ENCODE measurements at places on chromosomes 6 and 20.

GRCh38 chr6:163333701-163334663 lies 80.5 kb upstream of the QKI start:
- DNase-seq, result no peak

DNA sequence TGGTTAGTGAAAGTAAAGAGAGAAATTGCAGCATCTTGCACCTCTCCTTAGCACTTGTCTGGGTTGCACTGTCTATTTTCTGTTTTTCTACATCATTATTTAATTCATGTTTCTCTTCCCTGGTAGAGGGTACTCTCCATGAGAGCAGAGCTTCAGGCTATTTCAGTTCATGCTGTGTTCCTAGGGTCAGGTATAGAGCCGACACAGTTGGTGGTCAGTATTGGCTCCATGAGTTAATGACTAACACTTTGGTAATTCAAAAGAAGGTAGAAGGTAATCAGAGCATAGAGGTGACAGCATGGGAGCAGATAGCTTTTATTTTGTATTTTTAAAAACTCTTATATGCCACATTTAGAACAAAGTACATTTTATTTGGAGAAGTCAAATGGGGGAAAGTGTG lies 42.7 kb downstream of the RIMS1 start:
- DNase-seq, result no peak

DNA sequence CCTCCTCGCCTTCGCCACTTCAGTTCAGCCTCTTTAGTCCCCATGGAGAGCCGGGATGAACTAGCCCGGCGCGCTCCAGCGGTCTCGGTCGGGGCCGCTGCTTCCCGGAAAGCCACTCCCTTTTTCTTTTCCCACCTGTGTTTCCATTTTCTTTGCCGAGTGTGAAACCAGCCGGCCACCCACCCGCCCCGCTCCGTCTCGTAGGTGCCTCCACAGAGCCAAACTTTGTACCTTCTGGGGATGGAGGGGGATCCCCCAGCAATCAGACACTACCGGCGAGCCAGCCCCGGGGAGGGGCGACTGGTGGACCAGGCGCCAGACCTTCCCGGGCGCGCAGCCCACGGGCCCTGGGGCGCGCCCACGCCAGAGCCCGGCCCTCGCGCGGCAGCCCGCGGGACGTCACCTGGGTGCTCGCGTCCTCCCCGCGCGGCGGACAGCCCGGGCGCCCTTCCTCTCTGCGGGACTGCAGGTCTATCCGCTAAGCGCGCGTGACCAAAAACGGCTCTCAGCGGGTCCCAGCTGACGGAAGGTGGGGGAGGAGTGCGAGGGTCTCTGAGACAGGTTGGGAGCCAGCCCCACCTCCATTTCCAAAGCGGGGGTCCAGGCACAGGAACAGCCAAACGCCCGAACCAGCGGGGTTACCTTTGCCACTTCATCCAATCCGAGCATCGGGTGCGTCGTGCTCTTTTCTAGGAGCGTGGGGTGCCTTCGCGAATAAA lies at the start of gene MCHR2:
MCHR2 (minus strand) TSS at position 691 of the 719 bp plus-strand sequence. CDS start 38,076 bp downstream, outside the sequence.
- no peak for DNase-seq

DNA sequence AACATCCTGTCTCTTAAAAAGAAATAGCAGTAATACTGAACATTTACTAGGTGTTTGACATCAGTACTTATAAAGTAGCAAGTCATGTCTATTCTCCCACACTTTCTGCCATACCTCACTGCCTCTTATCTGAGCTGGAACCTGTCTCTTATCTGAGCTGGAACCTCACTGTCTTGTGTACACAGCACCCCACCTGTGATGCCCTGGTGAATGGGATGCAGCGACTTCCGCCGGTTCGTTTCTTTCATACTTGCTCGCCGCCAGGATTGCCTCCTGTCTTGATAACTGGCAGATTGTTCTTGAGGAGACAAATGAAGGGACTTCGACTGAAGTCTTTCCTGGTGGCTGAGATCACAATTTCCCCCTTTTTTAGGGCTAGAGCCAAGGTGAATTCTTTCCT lies 2.9 kb downstream of the DSN1 start:
- DNase-seq, result no peak

DNA sequence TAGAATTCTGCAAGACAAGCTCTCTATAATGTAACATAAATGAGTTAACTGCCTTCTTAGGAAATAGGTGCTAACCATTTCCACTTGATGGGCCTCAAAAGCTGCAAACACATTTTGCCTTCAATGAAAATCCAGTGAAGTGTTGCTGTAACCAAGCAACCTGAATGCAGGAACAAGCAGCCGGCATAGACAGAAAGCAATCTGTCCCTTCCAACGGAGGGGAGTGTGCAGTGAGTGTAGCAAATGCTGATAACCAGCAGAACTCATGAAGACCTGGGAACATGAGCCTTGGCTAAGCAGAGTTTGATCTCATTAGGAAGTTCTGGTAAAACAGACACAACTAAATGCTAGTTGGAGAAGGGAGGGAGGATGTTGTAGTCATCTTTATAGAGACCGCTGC lies 697.8 kb downstream of the KIF16B start:
- no peak for DNase-seq

DNA sequence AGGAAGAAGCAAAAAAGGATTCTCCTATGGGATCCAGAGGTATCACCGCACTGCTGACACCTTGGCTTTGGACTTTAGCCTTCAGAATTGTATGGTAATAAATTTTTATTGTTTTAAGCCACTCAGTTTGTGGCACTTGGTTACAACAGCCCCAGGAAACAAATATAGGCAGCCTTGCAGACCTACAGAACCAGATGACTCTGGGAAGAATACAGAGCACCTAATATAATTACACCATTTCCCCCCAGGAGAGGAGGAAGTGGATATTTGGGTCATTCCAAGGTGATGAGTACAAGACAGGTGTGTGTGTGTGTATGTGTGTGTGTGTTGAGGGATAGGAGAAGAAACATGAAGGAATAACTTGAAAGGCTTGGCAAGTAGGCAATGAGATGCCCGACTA lies 84.2 kb upstream of the ENPP5 start:
- no peak for DNase-seq

DNA sequence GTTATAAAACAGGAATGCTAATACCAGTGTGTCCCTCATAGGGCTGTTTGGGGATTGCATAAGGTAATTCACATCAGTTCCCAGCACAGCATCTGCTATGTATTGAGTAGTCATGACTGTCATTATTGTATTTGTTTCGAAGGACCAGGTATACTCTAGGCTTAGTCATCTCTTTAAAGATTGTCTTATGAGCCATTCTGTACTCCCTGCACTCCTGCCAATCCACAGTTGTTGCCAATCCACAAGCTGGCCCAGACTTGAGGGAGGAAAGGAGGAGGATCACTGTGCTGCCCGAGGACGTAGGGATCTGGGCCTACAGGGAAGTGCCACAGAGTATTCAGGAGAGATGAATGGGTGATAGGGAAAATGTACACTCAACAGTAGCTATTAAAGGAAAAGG lies 113.0 kb upstream of the TIAM2 start:
- DNase-seq, result no peak

DNA sequence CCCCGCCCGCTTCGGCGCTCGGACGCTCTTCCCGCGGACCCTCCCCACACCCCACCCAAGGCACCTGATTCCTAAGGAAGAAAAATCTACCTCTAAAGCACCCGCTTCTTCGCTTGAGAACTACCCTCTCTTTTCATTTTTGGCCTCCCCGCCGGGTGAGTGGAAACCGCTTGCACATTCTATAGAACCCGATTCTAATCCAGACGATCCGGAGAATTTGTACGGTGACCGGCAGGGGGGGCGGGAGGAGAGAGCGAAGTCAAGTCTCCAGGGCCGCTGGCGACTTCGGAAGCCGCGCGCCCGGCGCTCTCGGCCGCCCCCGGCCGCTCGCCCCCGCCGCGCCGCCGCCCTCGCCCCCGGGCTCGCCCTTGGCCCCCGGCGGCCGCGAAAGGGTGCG lies at the start of gene RBM24:
RBM24 (plus strand) TSS at position 262 of the 397 bp plus-strand sequence. CDS start 221 bp downstream, outside the sequence.
- no peak for DNase-seq

- DNase-seq, result no peak
Measured at GRCh38 chr6:35311390-35312075, 13.9 kb downstream of the DEF6 start.

- DNase-seq, result no peak
Measured at GRCh38 chr6:149608381-149608982, 40.0 kb downstream of the KATNA1 start.

- no peak for DNase-seq
Measured at GRCh38 chr6:101489456-101489855, 95.9 kb downstream of the GRIK2 start.

DNA sequence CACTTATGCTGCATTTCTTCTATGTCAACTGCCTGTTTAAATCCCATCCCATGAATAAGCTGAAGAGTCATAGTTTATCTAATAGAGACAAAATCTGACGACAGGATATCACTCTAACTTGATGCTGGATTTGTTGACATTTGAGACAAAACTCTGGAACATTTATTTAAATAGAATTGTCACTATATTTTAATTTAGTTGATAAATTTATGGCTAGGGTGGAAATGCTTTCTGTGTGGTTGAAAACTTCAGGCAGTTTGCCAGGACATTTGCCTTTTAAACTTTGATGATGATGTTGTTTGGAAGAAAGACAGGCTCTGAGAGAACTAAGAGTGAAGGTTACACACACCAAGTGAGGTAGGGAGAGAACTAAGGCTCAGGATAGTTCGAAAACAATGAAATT lies 68.1 kb downstream of the GJA1 start:
- DNase-seq, result no peak

DNA sequence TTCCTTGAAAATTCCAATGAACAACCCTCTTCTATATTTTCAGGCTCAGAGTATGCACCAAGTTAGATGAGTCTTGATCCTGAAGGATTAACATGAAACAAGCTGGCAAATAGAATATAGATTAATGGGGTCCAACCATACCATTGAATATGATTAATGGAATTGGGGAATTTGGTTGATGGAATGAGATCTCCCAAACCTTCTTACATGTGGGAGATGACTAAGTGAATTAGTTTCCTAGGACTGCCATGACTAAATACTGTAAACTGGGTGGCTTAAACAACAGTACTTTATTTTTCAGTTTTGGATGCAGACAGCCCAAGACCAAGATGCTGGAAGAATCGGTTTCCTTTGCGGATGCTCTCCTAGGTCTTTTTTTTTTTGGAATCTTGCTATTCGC lies 347.0 kb downstream of the QKI start:
- DNase-seq, result no peak

DNA sequence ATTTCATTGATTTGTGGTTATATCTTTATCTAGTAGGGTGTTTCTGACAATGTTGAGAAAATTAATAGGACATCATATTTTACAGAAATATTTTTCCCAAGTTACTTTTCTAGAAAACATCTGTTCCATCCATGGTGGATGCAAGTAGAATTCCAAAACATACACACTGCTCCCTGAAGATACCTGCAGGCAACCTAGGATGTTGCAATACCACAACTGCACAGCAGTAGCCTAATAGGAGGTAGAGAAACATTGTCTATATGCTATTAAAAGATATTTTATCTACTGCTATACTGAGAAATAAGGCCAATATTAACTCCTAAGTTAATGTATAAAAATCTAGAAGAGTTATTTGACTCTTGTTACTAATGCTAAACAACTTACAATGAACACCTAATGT lies 6.8 kb downstream of the ILRUN start:
- DNase-seq, result no peak

DNA sequence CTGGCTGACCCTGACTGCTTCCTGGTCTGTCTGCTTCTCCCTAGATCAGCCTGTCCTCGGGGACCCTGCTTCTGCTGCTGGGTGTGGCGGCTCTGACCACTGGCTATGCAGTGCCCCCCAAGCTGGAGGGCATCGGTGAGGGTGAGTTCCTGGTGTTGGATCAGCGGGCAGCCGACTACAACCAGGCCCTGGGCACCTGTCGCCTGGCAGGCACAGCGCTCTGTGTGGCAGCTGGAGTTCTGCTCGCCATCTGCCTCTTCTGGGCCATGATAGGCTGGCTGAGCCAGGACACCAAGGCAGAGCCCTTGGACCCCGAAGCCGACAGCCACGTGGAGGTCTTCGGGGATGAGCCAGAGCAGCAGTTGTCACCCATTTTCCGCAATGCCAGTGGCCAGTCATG lies 6.3 kb downstream of the NRSN2 start:
- no peak for DNase-seq

DNA sequence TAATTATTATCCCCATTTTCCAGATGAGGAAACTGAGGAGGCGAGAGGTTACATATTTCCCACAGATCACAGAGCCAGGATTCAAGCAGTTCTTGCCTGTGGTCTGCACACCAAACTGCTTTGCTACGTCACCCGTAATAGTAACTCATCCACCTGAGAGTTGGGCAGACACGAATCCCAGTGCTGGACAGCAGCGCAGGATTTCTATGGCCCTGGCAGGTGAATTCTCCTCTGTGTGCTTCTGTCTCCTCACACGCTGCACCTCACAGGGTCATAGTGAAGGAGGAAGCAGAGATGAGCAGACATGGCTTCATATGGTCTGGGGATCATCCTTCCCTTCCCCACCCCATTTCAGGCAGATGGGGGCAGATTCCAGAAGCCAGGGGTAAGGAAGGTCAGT lies 127.0 kb upstream of the LRFN2 start:
- DNase-seq, result no peak

DNA sequence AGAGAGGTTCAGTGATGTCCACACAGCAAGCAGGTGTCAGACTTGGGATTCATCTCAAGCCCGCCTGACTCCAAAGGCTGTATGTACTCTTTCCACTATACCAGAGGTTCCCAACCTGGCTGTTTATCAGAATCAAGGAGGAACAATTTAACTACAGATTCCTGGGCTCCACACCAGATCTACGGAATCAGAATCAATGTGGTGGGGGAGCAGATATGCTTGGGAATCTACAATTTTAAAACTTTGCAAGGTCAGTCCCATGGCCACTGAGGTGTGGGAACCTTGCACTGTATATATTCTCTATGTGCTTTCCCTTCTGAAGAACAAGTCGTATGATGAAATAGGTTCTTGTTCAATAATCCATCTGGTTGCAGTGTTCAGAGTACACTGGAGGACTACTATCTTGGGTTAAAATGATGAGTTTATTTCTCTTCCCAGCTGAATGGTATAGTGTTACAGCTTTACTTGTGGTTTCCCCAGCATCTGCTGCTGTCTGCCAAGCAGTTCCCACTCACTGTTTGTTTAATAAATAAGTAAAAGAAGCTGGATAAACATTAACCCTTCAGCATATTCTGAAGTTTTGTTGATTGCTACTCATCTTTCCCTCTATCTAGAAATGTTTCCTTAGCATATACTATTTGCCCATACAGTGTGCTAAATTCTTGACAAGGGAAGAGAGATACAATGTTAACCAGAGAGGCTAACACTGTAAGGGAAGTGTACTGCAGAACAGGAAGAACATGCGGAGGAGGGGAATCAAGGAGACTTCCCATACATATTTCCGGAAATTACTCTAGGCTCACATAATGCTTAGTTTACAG lies 9.9 kb downstream of the TTI1 start:
- no peak for DNase-seq

All from stimulated activated CD8-positive, alpha-beta memory T cell treated with anti-CD3 and anti-CD28 coated beads, Interleukin-4, amount 100 ng/mL, for 24 hours (primary cell).